ENCODE measurements at places on chromosomes 3 and 15.

DNA sequence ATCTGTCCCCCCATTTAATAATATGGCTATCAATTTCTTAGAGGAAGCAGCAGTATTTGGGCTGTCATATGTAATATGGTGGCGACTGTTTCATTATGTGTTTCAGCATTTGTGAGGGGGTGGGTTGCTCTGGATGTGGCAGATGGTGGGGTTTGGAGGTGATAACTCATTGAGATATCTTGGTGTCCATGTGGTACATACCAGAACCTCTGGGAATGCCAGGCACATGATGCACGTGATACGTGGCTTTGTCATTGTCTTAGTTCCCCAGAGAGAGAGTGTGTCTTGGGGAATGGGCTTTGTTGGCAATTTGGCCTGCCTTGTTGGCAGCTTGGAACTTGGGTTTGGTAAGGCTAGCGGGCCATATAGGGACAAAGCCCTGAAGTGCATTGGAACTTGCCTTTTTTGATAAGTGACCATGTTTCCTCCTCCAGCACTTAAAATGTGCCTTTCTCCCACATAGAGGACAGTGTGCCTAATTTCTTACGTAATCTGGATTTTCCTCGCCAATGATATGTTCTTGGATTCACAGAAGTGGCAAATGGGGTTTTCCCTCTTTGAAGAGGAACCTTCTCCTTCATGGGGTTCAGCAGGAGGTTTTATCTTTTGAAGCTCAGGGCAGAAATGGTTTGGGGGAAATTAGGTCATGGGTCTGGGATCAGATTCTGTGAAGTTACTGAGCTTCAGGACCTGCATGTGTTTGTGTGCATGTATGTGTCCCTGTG, 79.5 kb downstream of the DNASE1L3 start:
- DNase-seq = no peak

DNA sequence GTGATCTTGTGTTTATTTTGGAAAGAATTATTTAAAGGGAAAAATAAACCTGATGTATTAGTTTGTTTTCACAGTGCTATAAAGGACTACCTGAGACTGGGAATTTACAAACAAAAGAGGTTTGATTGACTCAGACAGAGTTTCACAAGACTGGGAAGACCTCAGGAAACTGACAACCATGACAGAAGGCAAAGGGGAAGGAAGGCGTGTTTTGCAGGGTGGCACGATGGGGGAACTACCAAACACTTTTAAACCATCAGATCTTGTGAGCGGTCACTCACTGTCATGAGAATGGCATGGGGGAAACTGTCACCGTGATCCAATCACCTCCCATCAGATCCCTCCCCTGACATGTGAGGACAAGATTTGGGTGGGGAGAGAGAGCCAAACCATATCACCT, 87.0 kb downstream of the TP63 start:
- DNase-seq = no peak

GRCh38 chr3:123351501-123351900, 97.4 kb downstream of the ADCY5 start:
- no peak for DNase-seq

GRCh38 chr15:74978503-74978902, 16.9 kb upstream of the SCAMP5 start:
- DNase-seq = no peak

GRCh38 chr3:129594409-129594808, 12.1 kb downstream of the PLXND1 start:
- no peak for DNase-seq

DNA sequence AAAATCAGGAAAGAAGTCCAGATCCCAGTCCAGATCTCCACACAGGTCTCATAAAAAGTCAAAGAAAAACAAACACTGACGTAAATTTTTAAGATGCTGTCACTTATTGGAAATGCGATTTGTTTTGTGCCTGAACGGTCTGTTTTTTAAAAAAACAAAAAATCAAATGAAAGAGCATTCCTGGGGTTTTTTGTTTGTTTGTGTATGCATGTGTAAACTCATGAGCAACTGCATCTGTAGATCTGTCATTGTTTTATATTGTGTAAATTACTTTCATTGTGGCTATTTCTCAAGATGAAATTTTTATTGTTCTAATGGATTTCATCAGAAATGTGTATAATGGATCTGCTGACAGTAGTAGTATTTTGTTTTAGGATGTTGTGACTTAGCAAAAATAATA, 55.0 kb downstream of the U2SURP start:
- no peak for DNase-seq
